ENCODE measurements at places on chromosomes 6 and 20. TPM values are rescaled to one million over a fixed set of nuclear protein-coding genes. Genes with fewer than 3 reads are reported as not detected.

Gene PBOV1
- total RNA-seq: not detected

Gene DCBLD1
- total RNA-seq: 10.1 TPM

Gene C6orf15
- not detected for total RNA-seq

Gene HLA-DRA
- total RNA-seq: 285 TPM

Gene PSMB8
- 37.3 TPM for total RNA-seq

Gene RSPH9
- not detected for total RNA-seq

Gene MMP24
- 0.54 TPM for total RNA-seq

Gene TP53RK
- total RNA-seq: 21.3 TPM

Gene ARFGEF3
- 0.47 TPM for total RNA-seq

Gene ARFGAP1
- 42.2 TPM for total RNA-seq

All from gastroesophageal sphincter (tissue), 4 donors.